ENCODE measurements at places on chromosomes 13 and 19. TPM values are rescaled to one million over a fixed set of nuclear protein-coding genes. Genes with fewer than 3 reads are reported as not detected.

Gene LIM2
- not detected for total RNA-seq

Gene ZNF99
- not detected for total RNA-seq

Gene ZNF30
- total RNA-seq: 4.6 TPM

Gene EXOC3L2
- total RNA-seq: 2.2 TPM

DNA sequence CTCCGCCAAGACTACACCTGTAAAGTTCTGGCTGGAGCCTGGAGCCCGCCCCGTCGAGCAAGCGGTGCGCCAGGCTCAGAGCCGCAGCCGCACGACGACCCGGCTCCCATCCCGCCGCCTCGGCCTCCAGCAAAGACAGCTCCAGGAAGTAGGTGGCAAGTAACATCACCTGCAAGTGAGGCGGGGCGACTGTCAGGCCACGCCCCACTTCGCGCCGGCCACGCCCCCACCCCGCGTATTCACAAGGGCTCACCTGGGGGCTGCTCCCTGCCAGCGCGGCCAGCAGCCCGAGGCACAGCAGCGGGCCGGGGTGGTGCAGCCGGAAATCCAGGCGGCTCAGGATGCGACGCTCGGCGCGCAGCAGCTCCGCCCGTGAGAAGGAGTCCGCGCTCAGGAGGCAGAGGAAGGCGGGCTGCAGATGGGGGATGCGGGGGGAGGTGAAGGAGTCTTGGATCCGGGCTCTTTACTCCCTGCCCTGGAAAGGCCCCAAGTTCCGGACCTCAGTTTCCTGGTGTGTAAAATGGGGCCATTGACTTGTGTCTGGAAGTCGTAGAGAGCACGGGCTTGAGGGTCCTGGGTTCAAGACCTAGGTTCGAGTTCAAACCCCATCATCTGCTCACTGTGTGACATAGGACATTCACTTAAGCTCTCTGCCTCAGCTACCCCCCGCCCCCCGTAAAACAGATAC lies 3.2 kb downstream of the CCNP start:
- no peak overlapping the region for H3K4me3 ChIP-seq
- H3K36me3 ChIP-seq: no peaks in the 10 kb centered on the region
- H3K27ac ChIP-seq: no peak overlapping the region
- DNase-seq: no peak
- peaks cover 50% of the 10 kb centered on the region for H3K27me3 ChIP-seq
- H3K4me1 ChIP-seq: no peaks in the 10 kb centered on the region

GRCh38 chr19:49894879-49895565 lies 1.7 kb downstream of the IL4I1 start:
- no peaks in the 10 kb centered on the region for H3K36me3 ChIP-seq
- no peak overlapping the region for H3K27ac ChIP-seq
- DNase-seq: no peak

DNA sequence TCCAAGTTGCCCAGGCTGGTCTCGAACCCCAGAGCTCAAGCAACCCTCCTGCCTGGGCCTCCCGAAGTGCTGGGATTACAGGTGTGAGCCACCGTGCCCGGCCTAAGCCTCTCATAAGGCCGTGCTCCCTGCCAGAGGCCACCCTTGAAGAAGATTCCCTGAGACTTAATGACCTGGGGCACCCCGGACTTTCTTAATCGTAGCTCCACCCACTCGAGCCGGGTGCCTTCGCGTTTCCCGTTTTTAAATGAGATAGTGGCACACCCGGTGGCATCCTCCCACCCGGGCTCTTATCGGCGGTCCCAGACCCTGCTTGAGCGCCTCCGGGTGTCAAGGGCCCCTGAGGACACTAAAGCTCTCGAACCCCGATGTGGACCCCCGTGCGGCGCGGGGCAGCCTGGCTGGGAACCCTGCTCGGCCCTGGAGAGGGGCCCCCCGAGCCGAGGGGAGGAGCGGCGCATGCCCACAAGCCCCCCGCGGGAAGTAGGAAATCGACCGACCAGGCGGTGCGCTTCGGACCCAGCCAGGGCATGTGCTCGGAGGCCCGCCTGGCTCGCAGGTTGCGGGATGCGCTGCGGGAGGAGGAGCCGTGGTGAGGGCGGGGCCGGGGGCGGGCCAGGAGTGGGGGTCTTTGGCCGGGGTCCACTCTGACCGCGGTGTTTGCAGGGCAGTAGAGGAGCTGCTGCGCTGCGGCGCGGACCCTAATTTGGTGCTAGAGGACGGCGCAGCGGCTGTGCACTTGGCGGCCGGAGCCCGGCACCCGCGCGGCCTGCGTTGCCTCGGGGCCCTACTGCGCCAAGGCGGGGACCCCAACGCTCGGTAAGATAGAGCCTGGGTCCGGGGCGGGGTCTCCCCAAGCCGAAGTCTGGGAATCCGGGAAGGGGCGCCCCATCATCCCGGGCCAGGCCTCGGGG lies at the start of gene ANKLE1:
ANKLE1 (plus strand) TSS at position 511 of the 914 bp plus-strand sequence; CDS start at position 531, 20 bp downstream.
- peaks cover 4% of the 10 kb centered on the region for H3K36me3 ChIP-seq
- H3K27ac ChIP-seq: no peak within 1 kb of the TSS
- peak; percentile 50 for DNase-seq
- H3K4me3 ChIP-seq: peak within 1 kb of the TSS; percentile 8
- H3K4me1 ChIP-seq: no peaks in the 10 kb centered on the region
- peaks cover 13% of the 10 kb centered on the region for H3K27me3 ChIP-seq

DNA sequence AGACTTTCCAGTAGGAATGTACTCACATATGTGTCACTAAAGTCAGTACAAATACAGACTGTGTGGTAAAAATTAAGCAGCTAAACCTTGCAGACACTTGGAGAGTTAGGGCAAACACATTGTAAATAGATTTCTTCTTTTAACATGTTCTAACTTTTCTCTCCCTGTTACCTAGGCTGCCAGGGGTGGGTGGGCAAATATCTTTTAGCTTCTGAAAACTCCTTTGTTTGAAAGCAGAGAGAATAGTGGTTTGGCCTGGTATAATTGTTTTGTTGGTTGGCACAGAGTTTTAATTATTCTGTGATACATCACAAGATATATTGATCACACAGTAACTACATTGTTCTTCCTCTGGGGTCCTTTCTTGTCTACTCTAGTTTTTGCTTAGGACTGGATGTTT lies 289.8 kb upstream of the DACH1 start:
- H3K27me3 ChIP-seq: no peaks in the 10 kb centered on the region
- no peak overlapping the region for H3K27ac ChIP-seq
- H3K4me3 ChIP-seq: no peak overlapping the region
- H3K36me3 ChIP-seq: no peaks in the 10 kb centered on the region
- H3K4me1 ChIP-seq: no peaks in the 10 kb centered on the region
- no peak for DNase-seq

GRCh38 chr13:54347531-54347930 lies 1318.9 kb downstream of the OLFM4 start:
- no peaks in the 10 kb centered on the region for H3K27me3 ChIP-seq
- H3K4me1 ChIP-seq: no peaks in the 10 kb centered on the region
- DNase-seq: no peak

- peaks cover 31% of the 10 kb centered on the region for H3K36me3 ChIP-seq
- DNase-seq: no peak
- no peak overlapping the region for H3K4me3 ChIP-seq
- no peaks in the 10 kb centered on the region for H3K27me3 ChIP-seq
- no peak overlapping the region for H3K27ac ChIP-seq
Measured at GRCh38 chr19:46720503-46721239, 3.8 kb upstream of the PRKD2 start.

DNA sequence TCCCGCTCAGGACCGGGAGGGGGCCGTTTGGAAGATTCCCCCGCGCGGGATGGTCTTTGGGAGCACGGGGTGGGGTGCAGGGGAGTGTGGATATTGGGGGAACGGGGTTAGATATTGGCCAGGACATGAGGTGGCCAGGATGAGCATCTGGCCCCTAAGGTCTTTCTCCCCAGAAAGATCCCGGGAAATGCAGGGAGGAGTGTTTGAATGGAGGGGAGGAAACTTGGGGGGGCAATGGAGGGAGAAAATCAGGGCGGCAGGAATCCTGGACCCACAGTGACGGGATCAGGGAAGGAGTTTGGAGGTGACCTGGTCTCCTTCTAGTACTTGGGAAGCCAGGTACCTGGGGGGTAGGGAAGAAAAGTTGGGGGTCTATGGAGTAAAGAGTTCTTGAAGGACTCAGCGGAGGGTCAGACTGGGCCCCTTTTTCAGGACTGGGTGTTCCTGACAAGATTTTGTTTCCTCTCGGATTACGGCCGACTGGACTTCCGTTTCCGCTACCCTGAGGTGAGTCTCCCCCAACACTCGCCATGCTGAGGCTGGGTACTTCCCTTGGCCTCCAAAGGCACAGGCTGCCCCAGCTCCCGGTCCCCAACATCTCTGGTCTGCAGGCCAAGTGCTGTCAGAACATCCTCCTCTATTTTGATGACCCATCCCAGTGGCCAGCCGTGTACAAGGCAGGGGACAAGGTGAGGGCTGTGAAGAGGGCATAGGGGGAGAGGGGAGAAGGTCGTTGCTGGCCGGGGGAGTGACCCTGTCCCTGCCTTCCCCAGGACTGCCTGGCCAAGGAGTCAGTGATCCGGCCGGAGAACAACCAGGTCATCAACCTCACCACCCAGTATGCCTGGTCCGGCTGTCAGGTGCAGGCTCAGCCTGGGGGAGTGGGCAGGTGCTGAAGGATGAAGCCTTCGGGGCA lies 989 bp downstream of the TMEM145 start:
- no peaks in the 10 kb centered on the region for H3K36me3 ChIP-seq
- H3K27me3 ChIP-seq: peaks cover 21% of the 10 kb centered on the region
- no peaks in the 10 kb centered on the region for H3K4me1 ChIP-seq
- no peak overlapping the region for H3K27ac ChIP-seq
- DNase-seq: no peak

- no peak within 1 kb of the TSS for H3K4me3 ChIP-seq
- H3K27ac ChIP-seq: no peak within 1 kb of the TSS
- no peaks in the 10 kb centered on the region for H3K4me1 ChIP-seq
Measured at GRCh38 chr19:51387924-51388389, at the start of gene LIM2. TSS of gene LIM2 (minus strand) at chr19:51387974. CDS start at chr19:51387443, 531 bp downstream.

DNA sequence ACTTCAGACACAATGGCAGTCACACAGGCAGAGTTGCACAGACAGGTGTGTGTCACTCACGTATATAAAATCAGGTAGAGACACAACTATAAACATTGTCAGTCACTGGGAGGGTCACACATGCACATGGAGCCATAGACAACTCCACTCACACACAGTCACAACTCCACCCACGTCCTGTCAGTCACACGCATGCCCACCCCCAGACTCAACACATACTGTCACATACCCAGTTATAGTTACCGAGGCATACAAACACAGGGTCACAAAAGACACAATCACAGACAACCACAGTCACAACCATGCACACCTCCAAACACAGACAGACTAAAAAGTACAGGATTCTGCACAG lies 1.5 kb downstream of the NUMBL start:
- no peak overlapping the region for H3K27ac ChIP-seq
- H3K27me3 ChIP-seq: no peaks in the 10 kb centered on the region
- no peak for DNase-seq

GRCh38 chr13:21478881-21479808 lies 20.0 kb upstream of the ZDHHC20 start:
- H3K36me3 ChIP-seq: no peaks in the 10 kb centered on the region
- no peaks in the 10 kb centered on the region for H3K27me3 ChIP-seq
- peak; percentile 79 for DNase-seq
- H3K27ac ChIP-seq: no peak overlapping the region

- H3K27me3 ChIP-seq: no peaks in the 10 kb centered on the region
- H3K27ac ChIP-seq: no peak overlapping the region
- H3K4me3 ChIP-seq: no peak overlapping the region
- DNase-seq: no peak
- peaks cover 8% of the 10 kb centered on the region for H3K4me1 ChIP-seq
Measured at GRCh38 chr13:43368003-43368402, 344.6 kb downstream of the DNAJC15 start.

DNA sequence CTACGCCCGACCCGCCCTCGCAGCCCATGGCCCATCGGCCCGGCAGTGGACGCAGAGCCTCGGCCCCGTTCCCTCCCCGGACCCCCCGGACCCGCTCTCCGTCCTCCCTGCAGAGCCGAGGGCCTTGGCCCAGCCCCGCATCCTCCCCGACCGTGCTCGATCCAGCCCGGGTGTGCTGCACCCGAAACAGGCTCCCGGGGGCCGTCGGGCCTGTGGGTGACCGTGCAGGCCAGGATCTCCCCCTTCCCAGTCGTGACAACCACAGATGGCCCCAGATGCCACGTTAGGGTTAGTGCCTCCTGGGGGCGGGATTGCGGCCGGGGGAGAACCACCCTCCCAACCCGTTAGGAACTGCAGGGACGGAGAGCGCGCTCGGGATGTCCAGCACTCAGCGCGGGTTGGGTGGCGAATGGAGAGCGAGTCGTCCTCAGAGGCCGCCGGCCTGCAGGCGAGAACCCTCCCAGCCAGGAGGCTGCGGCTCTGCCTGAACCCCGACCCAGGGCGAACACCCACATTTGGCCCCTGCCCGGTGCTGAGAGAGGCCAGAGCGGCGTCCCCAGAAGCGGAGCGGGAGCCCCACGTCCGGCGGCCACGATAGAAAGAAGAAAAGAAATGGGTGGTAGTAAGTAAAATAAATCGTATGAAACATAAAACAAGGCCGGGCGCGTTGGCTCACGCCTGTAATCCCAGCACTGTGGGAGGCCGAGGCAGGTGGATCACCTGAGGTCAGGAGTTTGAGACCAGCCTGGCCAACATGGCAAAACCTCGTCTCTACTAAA lies 6.7 kb upstream of the MADCAM1 start:
- H3K36me3 ChIP-seq: no peaks in the 10 kb centered on the region
- peak overlapping the region; percentile 65 for H3K27ac ChIP-seq
- H3K4me3 ChIP-seq: peak overlapping the region; percentile 87
- no peaks in the 10 kb centered on the region for H3K27me3 ChIP-seq
- DNase-seq: peak; percentile 42
- peaks cover 5% of the 10 kb centered on the region for H3K4me1 ChIP-seq

DNA sequence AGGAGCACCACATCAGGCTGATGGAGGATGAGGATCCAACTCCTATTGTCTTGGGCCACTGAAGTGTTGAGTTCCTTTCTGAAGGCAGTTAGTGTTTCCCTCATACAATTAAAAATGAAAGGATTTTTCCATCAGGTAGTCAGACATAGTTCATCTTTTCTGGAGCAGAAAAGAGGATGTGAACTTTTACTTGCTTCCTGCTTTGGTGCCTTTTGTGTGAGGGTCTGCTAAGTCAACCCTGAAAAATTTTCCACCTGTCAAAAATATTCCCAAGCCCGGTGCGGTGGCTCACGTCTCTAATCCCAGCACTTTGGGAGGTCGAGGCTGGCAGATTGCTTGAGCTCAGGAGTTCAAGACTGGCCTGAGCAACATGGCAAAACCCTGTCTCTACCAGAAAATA lies 43.9 kb downstream of the RGCC start:
- H3K4me3 ChIP-seq: no peak overlapping the region
- no peaks in the 10 kb centered on the region for H3K4me1 ChIP-seq
- no peaks in the 10 kb centered on the region for H3K36me3 ChIP-seq
- no peak for DNase-seq
- no peaks in the 10 kb centered on the region for H3K27me3 ChIP-seq
- no peak overlapping the region for H3K27ac ChIP-seq

DNA sequence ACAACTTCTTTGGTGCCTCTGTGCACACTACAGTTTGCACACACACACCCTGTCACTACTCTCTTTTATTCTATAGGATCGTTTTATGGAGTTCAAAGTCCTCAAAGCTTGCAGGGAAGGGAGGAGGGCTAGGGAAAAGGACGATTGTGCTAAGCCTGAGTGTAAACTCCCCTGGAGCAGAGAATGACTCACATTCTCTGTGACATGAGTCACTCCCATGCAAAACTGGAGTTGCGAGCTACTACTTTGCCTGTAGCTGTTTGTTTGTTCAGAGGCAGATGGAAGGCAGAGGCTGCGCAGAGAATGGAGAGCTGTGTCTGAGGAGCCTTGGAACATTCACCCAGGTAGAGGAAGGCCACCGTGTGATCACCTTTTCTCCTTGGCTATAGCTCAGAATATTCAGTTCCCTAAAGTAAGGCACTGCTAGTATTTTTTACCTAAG lies 80.5 kb upstream of the MBNL2 start:
- no peak overlapping the region for H3K4me3 ChIP-seq
- H3K27ac ChIP-seq: no peak overlapping the region
- H3K36me3 ChIP-seq: no peaks in the 10 kb centered on the region
- no peaks in the 10 kb centered on the region for H3K27me3 ChIP-seq
